Astrocyte of the spinal cord (primary cell): ENCODE measurements at places on chromosomes 7 and 10.

DNA sequence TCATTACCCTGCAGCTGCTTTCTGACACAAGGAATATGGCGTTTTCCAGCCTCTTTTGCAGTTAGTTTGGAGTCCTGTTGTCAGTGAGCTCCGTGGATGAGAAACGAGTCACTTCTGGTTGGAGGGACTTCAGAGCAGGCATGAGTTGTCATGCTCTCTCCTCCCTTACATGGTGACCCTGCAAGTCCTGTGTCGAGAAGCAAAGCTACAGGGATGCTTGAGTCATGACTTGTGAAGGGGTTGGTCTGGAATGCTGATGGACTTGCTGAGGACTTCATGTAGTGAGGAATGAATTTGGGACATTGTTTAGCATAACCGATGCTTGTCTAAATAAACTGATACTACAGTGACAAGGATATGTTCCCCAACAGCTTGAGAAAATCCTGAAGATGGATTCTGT lies 108.8 kb downstream of the ADCYAP1R1 start:
- DNase-seq = no peak

- peak; percentile 74 for DNase-seq
Observed at GRCh38 chr10:34489973-34490745, 324.9 kb downstream of the PARD3 start.

- peak; percentile 32 for DNase-seq
Observed at GRCh38 chr10:118106426-118106825, 59.7 kb upstream of the RAB11FIP2 start.

GRCh38 chr10:2225609-2226008 lies 488.3 kb upstream of the ADARB2 start:
- no peak for DNase-seq

DNA sequence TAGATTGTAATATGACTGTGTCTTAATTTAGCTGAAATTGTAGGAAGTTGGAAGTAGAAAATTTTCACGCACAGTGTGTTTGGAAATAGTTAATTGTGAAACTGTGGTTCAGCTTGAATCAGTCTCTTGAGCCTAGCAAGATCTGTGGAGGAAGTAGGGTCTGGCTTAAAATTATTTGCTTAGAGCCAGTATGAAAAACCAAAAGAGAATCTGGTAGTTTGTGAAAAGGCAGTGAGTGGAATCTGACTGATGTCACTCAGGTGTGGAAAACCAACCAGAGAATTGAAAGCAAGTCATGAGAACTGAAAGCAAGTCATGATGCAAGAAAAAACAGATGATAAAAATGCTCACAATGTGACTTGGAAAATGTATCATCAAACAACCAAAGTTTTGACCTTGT lies 11.5 kb downstream of the LIPJ start:
- DNase-seq = no peak

DNA sequence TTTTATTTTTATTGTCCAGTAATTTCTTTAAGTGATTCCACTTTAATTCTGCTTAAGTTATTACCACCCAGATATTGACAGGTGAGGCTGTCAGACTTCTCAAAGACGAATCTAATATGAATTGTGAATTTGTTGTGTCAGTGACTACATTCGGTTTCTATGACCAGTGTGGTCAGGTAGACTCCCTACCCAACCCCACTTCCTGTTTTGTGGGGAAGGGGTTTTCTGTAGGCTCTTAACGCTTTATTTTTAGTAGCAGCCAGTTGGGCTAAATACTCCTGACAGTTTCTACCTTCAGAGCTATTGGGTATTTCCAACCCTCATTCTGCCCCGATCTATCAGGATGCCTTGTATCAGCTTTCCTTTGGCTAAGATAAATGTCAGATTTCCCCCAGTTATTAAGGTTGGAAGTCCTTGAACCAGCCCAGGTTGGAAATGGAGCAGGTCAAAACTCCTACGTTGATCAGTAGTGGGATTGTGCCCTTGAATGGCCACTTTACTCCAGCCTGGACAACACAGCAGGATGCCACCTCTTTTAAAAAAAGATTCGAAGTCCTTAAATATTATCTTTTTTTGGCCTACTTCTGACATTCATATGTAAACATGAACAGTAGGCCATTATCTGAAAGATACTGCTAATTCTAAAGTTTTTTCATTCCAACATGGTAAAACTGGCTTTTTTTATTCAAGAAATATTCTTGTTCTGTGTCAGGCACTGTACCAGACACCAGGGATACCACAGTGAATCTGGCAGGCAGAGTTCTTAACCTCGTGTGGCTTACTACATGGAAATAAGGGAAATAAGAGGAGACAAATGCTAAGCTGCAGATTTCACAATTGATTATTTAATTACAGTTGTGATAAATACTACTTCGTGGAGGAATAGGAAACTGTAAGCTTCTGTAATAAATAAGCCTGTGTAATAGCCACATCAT lies 133.3 kb upstream of the SAMD8 start:
- no peak for DNase-seq

GRCh38 chr10:44974628-44975430 lies 3.8 kb downstream of the DEPP1 start:
- DNase-seq = peak; percentile 44

DNA sequence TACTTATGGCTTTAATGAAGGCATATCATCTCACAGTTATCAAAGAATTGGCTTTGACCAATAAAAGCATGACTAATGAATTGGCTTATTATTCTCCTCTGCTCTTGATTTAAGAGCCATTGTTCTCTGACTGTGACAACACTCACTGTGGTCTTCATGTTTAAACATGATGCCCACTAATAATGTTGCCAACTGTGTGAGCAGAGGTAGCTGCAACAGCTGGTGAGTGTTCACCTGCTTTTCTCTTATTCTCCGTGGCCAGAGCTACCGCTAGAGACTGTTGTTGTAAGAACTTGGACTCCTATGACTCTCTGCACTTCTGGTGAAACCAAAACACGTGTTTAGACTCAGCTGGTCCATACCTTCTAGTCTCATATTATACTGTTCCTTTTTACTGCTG lies 335.9 kb downstream of the XPNPEP1 start:
- no peak for DNase-seq

DNA sequence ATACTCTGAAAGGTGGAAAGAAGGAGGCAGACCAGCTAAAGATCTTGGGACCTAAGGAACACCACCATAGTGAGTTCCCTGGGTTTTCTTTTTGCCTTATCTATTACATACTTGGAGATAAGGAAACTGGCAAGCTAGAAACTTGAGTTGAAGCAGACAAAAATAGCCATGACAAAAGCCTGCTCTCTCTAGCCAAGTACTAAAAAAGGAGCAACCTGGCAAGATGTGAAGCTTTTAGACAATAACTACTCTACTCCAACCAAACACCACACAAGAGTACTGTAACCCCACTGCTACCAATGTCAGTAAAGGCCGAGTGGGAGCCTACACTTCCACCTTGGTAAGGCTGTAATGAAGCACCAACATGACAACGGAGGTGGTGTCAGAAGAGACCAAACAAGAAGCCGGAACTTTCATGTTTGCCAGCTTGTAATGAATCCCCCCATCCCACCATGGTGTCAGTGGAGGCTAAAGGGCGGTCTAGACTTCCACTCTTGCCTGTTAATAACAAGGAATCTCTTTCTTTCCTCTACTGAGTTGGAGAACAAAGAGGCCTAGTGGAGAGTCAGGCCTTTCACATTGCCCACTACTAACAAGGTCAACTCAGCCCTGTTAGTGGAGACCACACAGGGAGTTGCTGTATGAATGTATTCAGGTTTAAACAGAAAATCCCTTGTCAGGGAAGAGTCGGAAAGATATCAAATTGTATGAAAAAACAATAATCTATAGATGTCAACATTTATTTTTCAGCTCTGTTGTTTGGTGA lies 55.8 kb upstream of the DYNC1I1 start:
- DNase-seq = no peak

GRCh38 chr7:4738711-4739527 lies 36.5 kb upstream of the AP5Z1 start:
- peak; percentile 95 for DNase-seq

GRCh38 chr10:78570633-78571235 lies 498.0 kb upstream of the ZMIZ1 start:
- DNase-seq = no peak

DNA sequence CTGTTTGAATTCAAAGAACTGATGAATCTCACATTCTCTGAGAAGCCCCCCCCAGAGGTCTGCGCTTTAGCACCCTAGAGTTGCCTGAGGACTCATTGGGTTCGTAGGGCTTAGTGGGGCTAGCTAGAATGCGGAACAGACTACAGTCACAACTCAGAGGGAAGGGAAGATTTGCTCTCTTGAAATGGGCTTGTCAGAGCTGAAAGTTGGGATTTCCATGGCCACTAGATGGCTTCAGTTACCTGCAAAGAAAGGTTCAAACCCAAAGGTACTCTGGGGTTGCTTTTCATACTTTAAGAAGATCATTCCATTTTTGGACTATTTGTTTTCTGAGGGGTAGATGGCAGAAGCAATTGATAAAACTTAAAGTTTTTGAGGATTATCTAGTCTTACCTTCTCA lies 205.0 kb downstream of the BBS9 start:
- peak; percentile 29 for DNase-seq

DNA sequence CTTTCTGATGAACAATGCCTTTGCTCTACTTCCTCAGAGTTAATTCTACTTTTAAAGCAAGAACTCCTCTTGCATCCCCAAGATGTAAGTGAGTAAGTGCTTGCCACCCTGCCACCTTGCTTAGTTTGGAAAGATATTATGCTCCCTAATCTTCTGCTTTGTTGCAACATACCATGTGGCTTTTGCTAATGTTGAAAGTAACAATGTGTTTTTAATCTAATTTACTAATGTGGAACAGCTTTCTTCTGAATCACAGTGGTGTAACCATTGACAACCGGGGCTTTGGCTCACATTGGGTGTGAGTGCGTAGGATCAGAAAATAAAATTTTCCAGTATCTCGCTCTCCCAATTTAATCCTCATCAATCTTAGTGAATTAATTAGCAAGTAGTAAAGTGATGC lies 254.1 kb upstream of the PTER start:
- DNase-seq = no peak

GRCh38 chr7:14576578-14576977 lies 326.0 kb downstream of the DGKB start:
- no peak for DNase-seq

DNA sequence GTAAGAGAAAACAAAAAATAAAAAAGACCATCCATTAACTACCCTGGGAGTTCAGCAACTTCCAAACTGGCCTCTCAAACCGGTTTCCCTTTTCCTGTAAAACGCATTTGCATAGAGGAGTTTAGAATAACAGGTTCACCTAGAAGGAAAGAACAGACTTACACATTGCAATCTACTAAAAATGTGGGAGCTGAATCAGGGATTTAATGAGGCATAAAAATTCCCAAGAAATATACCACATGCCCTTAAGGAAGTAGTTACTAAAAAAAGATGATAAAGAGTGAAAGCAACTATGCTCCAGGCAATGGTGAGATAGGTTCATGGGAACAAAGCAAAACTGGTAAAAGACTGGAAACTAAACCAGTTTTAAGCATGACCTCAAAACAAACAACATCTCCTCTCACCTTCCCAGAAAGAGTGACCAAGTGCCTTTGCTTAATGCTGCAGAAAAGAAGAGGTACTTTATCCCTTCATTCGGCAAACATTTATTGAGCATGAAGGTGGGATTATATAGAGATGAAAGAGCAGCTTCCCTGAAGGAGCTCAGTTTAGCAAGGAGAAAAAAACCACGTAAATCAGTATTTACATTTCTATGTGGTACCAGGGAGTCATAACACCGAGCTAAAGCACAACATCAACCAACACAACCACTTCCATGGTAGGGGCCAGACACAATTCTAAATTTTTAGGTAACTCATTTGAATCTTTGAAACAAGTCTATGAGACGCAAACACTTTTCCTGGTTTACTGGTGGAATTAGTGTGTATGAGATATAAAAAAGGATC lies 152.8 kb downstream of the SGMS1 start:
- DNase-seq = peak; percentile 62

DNA sequence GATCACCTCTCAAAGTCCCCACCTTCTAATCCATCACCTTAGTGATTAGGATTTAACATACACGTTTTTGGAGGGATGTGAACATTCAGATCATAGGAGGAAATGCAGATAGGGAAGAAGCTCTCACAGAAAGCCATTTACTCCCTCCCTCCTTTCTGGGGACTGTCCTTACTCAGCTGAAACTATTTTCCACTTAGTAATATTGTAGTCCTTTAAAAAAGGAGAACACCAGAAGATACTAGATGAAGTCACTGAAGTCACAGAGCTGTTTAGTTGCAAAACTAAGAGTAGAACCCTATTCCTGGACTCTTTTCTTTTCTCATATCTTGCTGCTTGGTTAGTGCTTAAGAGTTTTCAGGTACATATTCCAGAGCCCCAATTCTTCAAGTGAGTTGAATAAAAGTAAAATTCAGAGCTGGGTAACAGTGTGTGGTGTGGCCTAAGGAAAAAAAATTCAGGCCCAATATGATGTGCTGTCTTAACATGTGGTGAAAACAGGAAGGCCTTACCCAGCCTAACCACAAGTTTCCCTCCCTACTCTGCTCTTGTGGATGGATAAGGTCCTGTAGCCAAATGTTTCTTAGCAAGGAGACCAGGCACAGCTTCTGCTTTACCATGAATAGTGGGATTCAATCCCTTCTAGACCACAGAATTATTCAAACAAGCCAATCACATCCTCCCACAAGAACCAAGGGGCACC lies 135.7 kb downstream of the INHBA start:
- DNase-seq = peak; percentile 7

GRCh38 chr10:52257692-52258075 lies 56.4 kb upstream of the DKK1 start:
- no peak for DNase-seq

DNA sequence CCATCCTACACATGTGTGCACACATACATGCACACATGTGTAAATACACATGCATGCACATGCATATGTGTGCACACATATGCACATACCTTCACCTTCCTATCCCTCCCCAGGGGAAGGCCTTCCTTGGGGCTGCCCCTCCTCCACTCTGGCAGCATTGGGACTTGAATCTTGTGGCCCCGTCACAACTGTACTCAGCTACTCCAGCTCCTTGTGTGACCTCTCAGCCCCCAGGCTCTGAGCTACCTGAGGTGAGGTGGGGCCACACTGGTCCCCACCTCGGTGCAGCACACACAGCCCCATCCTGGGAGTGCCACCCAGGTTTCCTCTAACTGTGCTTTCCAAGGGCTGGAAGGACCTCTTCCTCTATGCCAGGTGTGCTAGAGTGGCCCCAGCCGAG lies 116.0 kb downstream of the LHPP start:
- DNase-seq = no peak

DNA sequence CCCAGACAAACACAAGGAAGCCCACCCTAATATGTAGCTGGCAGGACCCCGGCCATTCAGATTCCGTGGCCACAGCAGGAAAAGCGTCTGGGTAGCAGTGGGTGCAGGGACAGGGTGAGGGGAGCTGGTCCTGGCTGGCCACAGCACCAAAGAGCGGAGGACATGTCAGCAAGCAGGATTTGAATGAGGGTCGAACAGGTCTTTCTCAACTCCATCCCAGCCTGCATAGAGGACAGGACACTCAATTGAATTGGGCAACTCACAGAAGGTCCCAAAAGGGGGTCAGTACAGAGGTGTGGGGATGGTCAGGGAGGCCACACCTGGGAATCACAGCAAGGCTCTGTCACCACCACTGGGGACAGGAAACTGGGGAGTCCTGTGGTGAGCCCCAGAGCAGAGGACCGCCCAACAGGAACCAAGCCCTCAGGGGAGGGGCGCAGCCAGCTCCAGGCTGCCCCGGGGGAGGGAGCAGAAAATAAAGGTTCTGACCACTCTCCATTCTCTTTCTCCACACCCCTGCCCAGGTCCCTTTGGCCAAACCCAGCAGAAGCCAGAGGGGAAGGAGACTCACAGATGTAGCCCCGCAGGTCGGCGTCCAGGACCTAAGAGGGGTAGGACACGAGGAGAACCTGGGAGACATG lies 108.7 kb upstream of the PPP2R2D start:
- DNase-seq = no peak
